ENCODE measurements at places on chromosomes 13 and 19.
A peak's percentile ranks its signal among the peaks of the same experiment; 100 is the strongest.

GRCh38 chr13:85799097-85799582 is at the start of gene SLITRK6:
SLITRK6 (minus strand) TSS chr13:85799419; CDS start chr13:85796508, 2,911 bp downstream.
- DNase-seq = peak; percentile 46

DNA sequence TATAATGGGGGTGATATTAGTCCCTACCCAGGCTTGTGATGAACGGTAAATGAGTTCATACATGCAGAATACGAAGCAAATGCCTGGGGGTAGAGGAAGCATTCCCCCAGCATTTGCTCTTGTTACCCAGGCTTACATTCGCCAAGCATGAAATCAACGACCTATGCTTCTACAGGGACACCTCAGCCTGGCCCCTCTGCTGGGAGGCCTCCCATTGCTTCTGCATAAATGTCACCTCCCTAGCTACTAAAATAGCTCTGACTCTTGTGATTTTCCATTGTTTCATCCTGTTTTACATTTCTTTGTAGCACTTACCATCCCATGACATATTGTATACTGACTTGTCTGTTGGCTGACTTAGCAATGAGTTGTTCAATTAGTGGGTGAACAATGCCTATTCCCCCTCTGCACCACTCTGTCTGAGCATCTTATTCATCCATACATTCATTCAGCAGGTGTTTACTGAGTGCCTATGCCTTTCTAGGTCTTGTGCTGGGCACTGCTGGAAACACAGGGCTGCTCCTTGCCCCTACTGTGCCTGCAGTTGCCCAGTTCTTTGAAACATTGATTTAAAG is 47.0 kb downstream of the SPTBN4 start:
- no peak for DNase-seq

- DNase-seq = no peak
Observed at GRCh38 chr13:45433381-45433790, 15.2 kb upstream of the SLC25A30 start.

DNA sequence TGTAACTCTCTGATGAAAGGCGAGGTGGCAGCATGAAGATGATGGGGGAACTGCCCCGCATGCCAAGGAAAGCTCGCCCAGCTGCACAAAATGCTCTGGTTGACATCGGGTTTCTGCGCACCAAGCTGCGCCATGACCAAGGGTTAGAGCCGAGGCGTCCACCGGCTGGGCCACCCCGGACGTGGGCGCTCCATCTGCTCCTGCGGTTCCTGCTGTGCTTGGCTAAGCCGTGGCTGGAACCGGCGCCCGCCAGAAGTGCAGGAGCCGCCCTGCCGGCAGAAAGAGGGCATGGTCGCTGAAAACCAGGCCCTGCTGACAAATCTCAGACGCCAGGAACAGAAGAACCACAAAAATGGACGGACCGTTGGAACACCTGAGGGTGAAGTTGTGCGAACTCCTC is 57.9 kb downstream of the ZNF100 start:
- DNase-seq = no peak

- peak; percentile 65 for DNase-seq
Observed at GRCh38 chr19:5719274-5719960, 529 bp downstream of the LONP1 start.

DNA sequence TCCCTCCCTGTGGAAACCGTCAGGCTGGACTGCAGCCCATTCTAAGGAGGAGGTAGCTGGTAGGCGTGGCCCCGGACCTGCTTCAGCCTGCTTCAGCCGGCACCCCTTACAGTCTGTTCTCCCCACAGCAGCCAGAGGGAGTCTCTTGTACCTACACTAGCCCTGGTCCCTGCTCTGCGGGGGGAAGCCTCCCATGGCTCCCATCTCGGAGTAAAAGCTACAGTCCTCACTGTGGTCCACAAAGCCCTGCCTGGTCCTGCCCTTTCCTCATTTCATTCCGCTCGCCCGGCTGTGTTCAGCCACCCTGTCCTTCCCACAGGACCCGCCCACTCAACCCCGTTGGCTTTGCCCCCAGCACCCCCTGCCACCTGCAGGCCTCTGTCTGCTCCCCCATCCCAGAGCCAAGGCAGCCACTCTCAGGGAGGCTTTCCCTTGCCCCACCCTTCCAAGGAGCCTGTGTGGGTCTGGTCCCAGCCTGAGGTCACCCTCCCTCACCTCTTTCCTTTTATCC is 1.3 kb downstream of the PGLYRP1 start:
- DNase-seq = no peak

DNA sequence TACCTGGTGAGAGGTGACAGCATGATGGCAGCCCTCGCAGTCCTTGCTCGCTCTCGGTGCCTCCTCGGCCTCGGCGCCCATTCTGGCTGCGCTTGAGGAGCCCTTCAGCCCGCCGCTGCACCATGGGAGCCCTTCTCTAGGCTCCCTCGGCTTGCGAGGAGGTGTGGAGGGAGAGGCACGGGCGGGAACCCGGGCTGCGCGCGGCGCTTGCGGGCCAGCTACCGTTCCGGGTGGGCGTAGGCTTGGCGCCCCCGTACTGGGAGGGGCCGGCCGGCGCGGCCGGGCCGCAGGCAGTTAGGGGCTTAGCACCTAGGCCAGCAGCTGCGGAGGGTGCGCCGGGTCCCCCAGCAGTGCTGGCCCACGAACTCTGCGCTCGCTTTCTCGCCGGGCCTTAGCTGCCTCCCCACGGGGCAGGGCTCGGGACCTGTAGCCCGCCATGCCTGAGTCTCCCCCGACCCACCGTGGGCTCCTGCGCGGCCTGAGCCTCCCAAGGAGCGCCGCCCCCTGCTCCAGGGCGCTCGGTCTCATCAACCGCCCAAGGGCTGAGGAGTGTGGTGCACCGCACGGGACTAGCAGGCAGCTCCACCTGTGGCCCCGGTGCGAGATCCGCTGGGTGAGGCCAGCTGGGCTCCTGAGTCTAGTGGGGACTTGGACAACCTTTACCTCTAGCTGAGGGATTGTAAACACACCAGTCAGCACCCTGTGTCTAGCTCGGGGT is 1624.3 kb downstream of the SLITRK1 start:
- DNase-seq = no peak

All from NAMALWA (cell line).